ENCODE measurements at places on chromosomes 11 and 22. TPM values are rescaled to one million over a fixed set of nuclear protein-coding genes. Genes with fewer than 3 reads are reported as not detected.

SLC25A45 gene
- polyA plus RNA-seq, result 5.6 TPM

ART1 gene
- not detected for polyA plus RNA-seq

SAA1 gene
- 12.3 TPM for polyA plus RNA-seq

CCDC116 gene
- 2.5 TPM for polyA plus RNA-seq

SCO2 gene
- not detected for polyA plus RNA-seq

DNA sequence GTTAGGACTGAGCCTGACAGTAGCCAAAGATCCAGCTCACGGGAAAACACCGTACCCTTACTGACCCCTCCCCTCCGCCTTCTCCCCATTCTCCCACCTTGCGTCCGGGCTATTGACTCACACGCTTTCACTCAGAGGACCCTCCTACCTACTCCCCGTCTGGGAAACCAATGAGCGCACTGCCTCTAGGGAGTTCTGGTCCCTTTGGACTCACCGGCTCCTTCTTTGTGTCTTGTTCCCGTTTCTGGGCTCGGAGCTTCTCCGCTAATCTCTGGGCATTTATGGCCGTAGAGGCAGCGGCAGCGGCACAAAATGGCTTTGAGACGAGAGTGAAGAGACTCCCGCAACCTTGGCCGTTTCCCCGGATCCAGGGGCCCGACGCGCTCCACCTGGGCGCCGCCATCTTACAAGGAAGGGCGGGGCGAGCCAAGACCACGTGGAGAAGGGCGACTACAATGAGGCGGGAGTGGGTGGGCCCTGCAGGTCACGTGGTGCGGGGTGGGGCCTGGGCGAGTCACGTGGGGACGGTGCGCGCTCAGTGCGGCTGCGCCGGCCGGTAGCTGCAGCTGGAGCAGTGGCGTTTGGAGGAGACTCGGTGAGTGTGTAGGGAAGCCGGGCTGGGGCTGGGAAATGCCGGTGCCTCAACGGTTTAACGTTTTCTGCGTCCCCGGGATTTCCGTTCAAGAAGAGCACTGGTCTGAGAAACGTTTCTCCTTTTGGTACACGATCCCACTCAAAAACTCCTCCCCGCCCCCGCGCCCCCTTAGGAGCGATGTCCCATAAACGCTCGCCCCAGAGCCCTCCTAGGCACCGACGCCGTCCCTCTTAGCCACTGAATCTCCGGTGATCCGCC is at the start of the genes FAM118B and RPUSD4:
Gene FAM118B, plus strand, starts transcription at position 547 of the 853 bp plus-strand sequence. CDS start 23,220 bp downstream, outside the sequence.
Gene RPUSD4, minus strand, starts transcription at position 415 of the 853 bp plus-strand sequence. Its CDS starts 12 bp downstream, at position 403.
- peak; percentile 99 for DNase-seq

- DNase-seq, result no peak
These were observed 18.7 kb downstream of the POU2AF1 start for GRCh38 chr11:111360150-111361043.

- no peak for DNase-seq
These were observed 5.4 kb downstream of the TNRC6B start for GRCh38 chr22:40183029-40183581.

DNA sequence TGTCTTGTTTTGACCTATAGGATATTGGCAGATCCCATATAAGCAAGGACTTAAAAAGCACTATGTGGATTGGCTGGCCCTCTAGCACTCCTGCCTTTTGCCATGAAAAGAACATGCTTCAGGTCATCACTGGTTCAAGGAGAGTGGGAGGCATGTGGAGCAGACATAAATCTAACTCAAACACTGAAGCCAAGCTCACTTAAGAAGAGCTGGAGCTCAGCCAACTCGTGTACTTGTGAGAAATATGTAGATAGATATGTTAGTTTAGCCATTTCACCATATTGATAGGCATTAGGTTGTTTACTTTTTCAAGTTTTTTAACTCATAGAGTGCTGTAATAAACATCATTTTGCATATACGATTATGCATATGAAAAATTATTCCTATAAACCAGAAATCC is 19.9 kb upstream of the BBOX1 start:
- no peak for DNase-seq

DNA sequence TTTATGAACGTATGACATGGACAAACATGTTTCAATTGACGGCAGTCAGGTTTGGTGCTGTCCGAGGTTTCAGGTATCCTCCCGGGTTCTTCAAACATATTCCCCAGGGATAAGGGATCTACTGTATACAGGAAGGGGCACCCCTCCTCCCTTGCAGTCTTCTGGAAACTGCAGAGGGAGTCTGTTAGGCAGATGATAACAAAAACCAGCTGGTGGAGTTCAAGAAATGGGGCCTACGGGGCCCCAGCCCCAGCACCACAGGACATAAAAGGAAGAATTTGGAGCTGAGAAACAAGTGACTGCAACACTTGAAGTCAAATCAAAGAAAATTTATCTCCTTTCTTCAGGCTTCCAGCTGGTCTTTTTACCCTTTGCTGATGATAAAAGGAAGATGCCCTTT is 32.1 kb downstream of the SNU13 start:
- no peak for DNase-seq

GRCh38 chr22:48754611-48755058 is 1073.0 kb downstream of the BRD1 start:
- peak; percentile 60 for DNase-seq

DNA sequence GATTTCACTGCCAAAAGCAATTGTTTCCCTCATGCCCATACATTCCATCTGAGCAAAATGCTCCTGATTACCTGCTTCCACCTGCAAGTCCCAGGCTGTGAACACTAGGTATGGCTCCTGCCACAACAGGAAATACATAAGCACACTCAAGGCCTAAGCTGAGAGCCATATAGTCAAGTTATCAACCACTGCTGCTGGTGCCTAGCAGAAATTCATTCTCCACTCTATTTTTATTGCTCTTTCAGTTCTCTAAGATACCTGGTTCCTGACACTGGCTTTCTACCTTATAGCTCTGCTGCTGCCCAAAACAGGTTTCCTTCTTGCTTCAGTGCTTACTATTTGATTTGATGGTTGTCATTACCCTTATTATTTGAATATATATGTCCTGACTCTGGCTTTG is 31.6 kb downstream of the SLC36A4 start:
- DNase-seq, result no peak

GRCh38 chr11:57336111-57336666 is 497 bp upstream of the SSRP1 start:
- DNase-seq, result no peak

- no peak for DNase-seq
These were observed 16.7 kb downstream of the CLDN5 start for GRCh38 chr22:19507534-19507861.

DNA sequence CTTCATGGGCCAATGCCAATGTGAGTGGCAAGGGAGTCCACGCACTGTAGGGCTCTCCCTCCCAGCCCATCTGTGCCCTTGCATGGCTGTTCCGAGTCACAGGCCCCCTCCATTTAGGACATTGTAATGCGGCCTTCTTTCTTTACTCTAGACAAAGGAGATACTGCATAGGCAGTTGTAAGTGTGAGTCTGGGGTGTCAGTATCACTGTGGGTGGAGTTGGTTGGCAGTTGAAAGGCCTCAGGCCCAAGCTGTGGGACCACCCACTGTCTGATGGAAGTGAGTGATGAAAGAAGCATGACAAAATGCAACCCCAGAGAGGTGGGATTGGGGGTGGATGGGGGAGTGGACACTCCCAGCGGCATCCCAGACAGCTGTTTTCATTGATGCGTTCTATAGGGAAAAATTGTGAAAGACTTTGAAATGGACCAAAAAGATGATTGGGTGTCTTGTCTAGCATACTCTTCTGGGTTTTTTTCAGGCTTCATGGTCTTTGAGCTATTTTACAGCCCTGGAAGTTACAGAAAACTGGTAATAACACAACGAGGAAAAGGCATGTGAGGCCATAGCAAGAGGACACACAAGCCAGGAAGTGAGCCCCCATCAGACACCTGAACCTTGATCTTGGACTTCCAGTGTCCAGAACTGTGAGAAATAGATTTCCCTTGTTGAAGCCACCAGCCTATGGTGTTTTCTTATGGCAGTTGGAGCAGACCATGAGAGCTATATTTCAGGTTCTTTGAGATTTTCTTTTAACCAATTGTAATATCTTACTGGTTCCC is 114.6 kb downstream of the NECTIN1 start:
- no peak for DNase-seq

DNA sequence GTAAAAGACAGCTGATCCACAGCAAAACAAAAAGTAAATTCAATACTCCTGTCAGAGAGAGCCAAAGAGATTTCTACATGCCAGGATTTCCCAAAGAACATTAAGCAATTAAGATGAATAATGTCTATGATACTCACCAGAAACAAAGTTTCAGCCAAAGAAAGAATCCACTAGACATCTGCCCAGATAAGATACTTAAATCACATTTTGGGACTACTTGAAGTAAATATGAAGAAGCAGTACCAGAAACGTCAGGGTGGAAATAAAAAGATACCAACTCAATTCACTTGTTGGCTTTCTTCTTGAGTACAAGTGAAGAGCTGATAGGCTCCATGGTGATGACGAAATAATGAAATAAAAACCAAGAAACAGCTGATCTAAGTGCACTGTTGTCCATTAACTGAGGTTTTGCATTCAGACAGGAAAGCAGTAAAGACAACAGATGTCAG is 31.6 kb upstream of the ARHGAP32 start:
- no peak for DNase-seq

GRCh38 chr11:123233280-123233974 is 38.4 kb upstream of the CLMP start:
- DNase-seq, result no peak
